Stimulated activated CD8-positive, alpha-beta memory T cell treated with anti-CD3 and anti-CD28 coated beads, Interleukin-2, amount 100 ng/mL, for 1 hour (primary cell): ENCODE measurements at places on chromosomes 2 and 18.
A peak's percentile ranks its signal among the peaks of the same experiment; 100 is the strongest.

GRCh38 chr2:101204400-101205115 lies 48.1 kb upstream of the CNOT11 start:
- DNase-seq, result no peak

GRCh38 chr18:48913201-48913600 lies 37.6 kb downstream of the SMAD7 start:
- DNase-seq, result peak; percentile 27

- DNase-seq, result no peak
Observed at GRCh38 chr2:85828725-85829124, 60.1 kb downstream of the ST3GAL5 start.

- DNase-seq, result no peak
Observed at GRCh38 chr2:2291500-2292260, 39.4 kb downstream of the MYT1L start.

DNA sequence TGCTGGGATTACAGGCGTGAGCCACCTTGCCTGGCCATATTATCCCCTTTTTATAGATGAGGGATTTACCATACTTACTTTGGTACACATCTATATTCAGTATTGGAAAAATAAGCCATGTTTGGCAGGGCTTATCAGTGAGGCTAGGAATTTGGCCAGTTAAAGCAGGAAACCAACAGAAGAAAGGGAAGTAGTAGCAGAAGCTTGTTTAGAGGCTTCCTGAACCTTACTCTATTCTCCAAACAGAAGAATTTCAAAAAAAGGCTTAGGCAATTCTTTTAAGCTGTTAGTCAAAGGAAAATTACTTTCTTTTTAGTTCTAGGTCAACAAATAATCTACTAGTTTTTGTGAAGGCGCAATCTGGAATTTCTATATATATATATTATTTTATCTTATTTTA lies 3.2 kb upstream of the GLS start:
- DNase-seq, result no peak

- DNase-seq, result no peak
Observed at GRCh38 chr18:63120620-63121019, 198.9 kb downstream of the BCL2 start.

DNA sequence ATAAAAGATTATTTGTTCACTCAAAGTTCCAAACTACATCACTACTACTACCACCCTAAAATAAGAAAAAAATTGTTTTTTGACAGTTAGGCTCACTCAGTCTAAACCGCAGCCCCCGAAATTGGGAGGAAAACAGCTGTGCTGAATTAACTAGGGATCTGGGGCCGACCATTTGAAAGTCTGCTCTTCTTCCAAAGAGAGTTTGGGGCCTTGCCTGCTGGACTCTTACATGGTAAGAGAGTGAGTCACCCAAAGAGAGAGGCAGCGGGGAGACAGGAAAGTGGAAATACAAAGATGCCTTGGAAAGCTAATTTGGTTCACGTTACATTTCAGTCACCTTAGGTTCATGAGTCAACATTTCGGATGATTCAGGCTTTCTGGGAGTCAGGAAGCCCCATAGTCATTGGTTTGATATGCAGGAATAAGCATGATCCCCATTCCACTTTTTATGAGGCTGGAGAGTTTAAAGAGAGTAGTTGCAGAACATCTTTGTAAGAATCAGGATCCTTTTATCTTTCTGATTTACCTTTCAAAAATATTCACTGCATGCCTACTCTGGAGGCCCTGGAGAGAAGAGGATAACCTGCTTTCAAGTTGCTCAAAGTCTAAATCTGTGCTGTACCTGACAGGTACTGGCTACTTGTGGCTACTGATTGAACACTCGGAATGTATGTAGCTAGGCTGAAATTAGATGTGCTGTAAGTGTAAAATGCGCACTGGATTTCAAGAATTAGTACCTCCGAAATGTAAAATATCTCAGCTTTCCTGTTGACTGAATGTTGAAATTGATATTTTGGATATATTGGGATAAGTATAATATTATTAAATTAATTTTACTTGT lies 995 bp upstream of the RTN4 start:
- peak; percentile 5 for DNase-seq

GRCh38 chr2:105537466-105537865 lies 138.6 kb upstream of the FHL2 start:
- no peak for DNase-seq

DNA sequence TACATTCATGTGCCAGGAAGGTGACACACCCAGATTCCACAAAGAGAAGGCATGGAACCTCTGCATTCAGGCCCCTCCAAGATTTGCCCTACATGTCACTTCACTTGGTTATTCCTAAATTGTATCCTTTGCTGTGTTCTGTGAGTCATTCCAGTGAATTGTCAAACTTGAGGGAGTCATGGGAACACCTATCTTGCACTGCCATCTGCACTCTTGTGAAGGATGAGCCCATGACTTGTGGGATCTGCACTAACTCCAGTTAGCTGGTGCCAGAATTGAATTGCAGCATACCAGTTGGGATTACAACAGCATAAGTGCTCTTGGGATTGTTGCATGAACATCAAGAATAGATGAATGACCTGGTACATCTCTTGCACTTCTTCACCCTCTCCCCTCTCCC lies 1288.0 kb upstream of the ZEB2 start:
- DNase-seq, result no peak

DNA sequence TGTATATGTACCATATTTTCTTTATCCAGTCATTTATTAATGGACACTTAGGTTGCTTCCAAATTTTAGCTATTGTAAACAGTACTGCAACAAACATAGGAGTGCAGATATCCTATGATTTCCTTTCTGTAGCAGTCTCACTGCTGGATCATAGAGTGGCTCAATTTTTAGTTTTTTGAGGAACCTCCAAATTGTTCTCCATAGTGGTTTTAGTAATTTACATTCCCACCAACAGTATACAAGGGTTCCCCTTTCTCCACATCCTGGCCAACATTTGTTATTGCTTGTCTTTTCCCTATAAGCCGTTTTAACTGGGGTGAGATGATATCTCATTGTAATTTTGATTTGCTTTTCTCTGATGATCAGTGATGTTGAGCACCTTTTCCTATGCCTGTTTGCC lies 114.3 kb downstream of the TMEM17 start:
- DNase-seq, result no peak

DNA sequence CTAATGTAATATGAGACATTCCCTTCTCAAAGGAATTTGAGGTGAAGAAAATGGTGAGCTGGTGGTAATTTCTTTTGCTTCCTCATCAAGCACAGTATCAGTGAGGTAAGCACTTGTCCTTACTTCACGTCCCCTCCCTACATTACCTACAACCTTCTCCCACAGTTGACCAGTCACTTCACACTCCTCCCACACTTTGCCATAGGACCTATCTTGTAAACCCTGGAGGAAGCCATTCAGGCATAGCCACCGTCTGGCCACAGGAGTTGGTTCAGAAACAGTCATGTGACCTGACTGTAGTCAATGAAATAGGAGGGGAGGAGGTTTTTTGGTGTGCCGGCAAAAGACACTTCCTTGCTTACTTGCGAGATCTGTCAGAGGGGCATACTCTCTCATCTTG lies 12.1 kb downstream of the ACOXL start:
- no peak for DNase-seq

DNA sequence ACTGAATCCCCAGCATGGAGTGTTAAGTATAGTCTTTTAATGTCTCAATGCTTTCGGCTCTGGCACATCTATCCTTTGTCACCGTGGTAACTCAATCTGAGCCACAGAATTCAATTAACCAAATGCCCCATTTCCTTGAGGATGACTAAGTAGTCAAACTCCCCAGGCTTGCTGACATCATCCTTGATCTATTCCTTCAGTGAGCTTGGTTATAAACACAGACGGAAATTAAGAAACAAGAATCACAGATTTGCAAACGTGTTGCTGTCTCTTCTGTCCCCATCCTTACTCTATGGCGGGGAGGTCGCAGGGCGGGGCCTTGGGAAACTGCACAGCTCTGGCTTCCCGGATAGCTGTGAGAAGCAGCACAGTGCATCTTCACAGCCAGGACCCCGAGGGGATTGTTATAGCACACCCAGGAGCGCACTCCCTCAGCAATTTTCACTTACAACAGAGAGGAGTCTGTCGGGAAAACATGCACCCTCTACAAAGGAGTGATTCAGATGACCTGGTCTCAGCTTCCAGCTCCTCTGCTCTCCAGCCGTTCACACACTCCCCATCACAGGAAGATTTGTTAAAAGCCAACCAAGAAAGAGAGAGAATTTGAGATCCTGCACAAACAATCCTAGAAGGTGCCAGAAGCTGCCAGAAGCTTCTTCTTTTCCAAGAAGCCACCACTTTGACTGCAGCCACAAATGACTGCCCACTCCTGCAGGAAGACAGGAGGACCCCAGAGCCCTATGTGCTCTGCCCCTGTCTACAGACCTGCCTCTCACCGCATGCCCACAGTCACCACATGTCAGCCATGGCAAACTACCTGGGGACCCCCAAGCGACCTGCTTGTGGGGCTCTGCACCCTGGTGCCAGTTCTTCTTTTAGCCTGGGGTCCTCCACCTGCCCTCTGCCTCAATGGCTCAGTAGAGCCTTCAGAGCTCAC lies 44.9 kb upstream of the YWHAQ start:
- no peak for DNase-seq

DNA sequence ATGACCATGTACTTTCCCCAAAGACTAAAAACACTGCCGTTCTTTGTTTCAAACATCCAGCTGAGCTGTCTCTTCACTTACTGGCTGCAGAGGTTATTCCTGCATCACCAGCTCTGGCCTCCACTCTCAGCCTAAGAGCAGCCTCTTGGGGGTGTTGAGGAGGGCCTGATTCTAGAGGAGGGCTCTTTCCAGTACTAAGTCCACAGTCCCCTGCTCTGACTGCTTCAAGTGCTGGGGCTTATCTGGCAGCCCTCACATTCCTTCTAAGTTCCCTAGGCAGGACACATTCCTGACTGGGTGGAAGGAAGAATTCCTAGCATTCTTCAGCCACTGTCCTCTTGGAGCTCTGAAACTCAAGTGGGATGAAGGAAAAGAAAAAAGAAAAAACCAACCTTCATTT lies 32.9 kb upstream of the EHBP1 start:
- no peak for DNase-seq

- DNase-seq, result no peak
Observed at GRCh38 chr18:70082430-70082829, 123.1 kb downstream of the RTTN start.

GRCh38 chr2:239277401-239278085 lies 123.3 kb downstream of the HDAC4 start:
- DNase-seq, result no peak

- no peak for DNase-seq
Observed at GRCh38 chr18:8979258-8979988, 123.1 kb upstream of the NDUFV2 start.

- DNase-seq, result no peak
Observed at GRCh38 chr18:48605408-48605845, 66.6 kb downstream of the CTIF start.

DNA sequence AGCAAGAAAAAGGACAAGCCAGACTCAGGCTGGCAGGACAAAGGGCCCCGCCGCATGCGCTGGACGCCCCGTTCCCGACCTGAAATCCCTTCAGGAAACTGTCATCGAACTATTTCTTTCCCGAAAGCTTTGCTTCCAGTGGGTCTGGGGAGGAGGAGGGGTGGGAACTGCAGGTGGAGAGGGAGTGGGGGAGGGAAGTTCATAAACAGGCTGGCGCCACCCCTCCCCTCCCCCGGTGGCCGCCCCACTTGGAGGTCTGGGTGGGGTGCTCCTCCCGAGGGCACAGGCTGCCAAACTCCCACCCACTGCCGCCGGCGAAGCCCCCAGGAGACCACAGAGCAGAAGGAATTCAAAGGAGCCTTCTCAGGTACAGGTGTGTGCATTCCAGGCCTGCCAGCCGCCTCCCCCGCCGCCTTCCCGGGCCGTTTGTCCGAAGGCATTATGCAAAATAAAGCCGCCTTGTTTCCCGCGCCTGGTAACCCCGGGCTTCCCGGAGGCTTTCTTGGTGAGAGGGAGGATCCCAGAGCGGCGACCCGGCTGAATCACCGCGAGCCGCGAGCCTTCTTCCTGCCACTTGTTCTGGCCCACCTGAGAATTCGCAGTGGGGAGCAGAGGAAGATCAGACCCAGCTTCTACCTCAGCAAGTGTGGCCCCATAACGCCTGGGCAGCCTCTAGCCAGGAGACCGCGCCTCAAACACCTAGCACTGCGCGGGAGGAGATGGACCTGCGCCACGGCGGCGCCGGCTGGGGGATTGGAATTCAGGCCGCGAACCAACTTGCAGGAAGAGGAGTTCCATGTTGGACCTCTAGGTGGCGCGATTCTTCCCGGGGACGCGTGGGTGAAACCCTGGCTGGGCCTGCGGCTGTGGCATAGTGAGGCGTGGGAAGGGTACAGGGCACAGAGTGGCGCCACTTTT lies 101.9 kb downstream of the FOXI3 start:
- peak; percentile 8 for DNase-seq

GRCh38 chr18:6368017-6368416 lies 46.7 kb downstream of the L3MBTL4 start:
- no peak for DNase-seq

- DNase-seq, result no peak
Observed at GRCh38 chr18:35460736-35461161, 37.0 kb downstream of the INO80C start.

DNA sequence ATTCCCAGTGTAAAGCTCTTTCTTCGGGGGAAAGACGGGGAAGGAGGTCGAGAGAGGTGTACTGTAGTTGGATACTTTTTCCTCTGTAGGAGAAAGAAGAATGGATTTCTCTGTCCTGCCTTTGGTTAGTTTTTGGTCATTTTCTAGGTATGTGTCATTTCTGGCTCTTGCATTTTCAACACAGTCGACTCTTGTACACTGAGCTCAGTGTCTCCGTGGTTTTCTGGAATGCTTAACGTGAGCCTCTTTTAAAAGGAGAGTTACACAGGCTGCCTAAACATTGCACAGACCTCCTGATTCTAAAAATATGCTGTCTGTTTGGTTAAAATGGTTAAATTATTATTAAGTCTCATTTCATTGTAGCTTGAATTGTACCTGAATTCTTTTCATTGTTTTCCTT lies 21.8 kb upstream of the GLS start:
- no peak for DNase-seq

- no peak for DNase-seq
Observed at GRCh38 chr2:42474765-42475454, 18.9 kb downstream of the KCNG3 start.

DNA sequence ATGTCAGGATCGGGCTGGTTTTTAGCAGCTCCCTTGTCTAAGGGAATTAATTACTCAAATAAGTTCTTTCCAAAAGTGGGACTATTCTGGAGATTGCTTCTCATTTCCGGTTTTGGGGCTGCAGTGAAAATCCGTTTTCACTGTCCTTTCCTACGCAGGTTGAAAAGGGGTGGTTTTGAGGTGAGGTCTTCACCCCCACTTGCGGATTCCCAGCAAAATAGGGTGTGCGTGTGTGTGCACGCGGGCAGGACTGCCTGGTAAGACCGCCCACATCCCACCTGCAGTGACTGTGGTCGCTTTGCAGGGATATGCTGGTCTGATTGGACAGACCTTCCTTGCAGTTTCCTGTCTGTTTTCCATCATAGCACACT lies 472 bp upstream of the PLEKHM3 start:
- DNase-seq, result no peak

- no peak for DNase-seq
Observed at GRCh38 chr2:11514081-11514730, 19.6 kb upstream of the GREB1 start.

- DNase-seq, result no peak
Observed at GRCh38 chr2:18356676-18357075, 203.8 kb downstream of the RDH14 start.

- no peak for DNase-seq
Observed at GRCh38 chr2:179141206-179141605, 91.3 kb upstream of the CCDC141 start.
